ENCODE measurements at places on chromosomes 7 and 10.

DNA sequence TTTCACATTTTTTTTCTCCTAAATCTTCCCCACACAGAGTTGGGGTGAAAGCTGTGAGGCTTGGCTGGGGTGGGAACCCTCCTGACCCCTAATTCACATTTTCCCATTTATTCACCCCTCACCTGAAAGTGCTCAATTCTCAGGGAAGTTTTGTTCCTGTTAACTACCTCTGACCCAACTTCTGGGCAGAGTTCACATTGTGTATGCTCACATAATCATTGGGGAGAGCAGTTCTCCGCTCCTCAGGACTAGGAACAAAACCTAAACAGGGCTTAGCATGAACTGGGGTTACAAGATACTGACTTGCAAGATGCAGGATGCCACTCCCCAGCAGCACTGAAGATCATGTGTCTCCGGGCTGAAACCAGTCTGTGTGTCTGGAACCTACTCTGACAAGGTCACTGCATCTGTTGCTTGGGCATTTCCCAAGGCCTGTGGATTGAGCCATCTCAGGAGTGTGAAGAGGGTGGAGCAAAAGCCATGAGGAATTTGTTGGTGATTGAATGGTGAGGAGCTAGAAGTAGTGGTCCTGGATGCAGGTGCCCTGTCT is 258.1 kb upstream of the IGFBP3 start:
- DNase-seq = no peak

- DNase-seq = no peak
Measured at GRCh38 chr10:15426558-15426957, 55.5 kb upstream of the FAM171A1 start.

- no peak for DNase-seq
Measured at GRCh38 chr10:22016046-22016705, 12.6 kb upstream of the DNAJC1 start.

DNA sequence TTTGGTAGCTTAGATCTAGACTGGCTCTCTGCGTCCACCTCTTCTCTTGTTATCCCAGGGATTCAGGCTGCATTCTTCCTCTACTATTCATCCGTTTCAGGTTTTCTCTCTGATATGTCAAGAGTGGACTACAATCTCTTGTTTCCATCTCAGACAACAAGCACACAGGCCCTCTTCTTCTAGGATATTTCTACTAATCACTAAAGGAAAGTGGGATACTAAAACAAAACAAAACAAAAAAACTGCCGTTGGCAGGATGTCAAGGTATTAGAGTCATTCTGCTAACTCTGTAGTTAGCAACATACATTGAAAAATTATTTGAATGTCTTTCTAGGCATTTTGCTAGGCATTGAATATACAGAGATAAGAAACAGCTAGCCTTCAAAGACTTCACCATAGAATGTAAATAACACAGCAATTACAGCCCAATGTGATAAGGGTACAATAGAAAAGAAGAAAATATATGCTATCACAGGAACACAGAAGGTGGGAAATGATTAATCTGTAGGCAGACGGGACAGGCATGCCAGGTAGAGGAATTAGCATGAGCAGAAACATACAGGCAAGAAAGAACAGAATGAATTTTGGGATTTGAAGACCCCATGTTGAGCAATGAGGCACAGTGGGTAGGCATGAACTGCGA is 210.5 kb downstream of the CSTF2T start:
- no peak for DNase-seq

DNA sequence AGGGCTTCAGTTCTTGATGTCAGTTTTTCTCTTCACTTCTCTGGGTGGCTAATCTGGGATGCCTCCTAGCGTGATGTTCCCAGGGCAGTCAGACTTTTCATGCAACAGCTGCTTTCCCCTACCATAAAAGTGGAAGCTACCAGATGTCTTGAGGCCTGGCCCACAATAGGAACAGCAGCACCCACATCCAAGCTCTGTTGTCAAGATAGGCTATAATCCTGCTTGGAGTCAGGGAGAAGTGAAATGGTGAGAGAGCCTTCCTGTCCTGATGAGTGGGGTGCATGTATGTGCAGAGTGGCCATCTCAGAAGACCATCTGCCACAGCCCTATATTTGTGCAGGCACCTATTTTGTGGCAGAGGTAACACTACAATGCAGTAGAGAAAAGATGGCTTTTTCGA is 108.0 kb downstream of the HTR5A start:
- no peak for DNase-seq

All from CD8-positive, alpha-beta T cell (primary cell).